ENCODE measurements at places on chromosomes 12 and 14.
A peak's percentile ranks its signal among the peaks of the same experiment; 100 is the strongest.

DNA sequence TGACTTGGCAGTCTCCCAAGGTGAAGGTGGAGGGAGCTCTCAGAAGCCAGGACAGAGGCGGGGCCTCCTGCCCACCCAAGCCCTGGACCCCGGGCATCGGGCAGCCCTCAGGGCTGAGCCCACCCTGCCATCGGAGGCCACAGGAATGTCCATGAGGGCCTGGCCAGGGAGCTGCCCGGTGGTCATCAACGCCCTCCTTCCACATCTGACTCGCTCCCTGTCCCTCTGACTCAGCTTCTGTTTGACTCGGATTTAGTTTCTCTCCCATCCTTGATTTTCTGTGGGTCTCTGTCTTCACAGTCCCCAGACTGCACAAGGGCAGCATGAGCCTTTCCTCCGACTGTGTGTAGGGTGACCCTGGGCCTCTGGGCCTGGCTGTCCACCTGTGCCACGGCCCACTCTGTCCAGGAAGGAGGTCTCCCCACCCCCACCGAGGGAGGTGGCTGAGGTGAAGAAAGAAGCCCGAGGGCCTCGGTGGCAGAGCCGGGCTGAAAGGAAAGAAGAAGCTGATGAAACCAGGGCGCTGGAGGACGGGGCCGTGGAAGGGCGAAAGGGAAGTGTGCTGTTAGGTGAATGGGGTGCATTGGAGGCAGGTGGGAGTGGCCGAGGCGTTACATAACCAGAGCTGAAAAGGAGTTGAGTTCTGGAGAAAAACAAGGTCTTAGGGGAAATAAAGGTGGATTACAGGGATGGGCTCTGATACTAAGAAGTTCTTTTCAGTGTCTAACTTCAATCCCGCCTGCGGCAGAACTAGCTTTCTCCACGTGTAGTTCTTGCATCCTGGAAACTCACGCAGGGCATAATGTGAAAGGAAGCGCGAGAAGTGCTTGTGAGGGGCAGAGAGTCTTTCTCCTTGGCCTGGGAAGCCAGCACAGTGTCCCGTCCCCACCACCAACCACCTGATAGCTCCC lies 16.7 kb upstream of the TMEM106C start:
- no peak for DNase-seq

DNA sequence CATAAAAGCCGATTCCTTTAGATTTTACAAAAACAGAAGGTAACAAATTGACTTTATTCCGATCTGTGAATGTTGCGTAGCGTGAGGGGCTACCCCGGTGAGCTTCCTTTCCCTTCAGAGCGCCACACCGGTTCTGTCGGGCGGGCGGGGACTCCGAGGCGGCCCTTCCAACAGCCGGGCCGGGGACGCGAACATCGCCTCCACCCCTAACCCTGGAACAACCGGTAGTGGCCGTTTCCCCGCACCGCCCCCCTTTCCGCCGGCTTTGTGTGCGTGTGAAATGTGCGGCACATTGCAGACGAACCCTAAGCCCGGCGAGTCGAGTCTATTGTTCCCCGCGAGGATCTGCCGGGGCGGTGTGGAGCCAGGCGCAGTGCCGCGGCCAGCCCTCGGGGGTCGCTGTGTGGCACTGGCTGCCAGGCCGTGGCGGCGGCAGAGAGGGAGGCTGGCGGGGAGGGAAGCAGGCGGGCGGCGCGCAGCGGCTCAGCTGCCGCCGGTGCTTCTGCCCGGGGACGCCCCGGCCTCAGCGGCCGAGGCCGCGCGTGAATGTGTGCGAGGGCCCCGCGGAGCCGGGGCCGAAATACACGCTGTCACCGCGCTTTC lies 775 bp upstream of the ARID2 start:
- DNase-seq, result peak; percentile 99

DNA sequence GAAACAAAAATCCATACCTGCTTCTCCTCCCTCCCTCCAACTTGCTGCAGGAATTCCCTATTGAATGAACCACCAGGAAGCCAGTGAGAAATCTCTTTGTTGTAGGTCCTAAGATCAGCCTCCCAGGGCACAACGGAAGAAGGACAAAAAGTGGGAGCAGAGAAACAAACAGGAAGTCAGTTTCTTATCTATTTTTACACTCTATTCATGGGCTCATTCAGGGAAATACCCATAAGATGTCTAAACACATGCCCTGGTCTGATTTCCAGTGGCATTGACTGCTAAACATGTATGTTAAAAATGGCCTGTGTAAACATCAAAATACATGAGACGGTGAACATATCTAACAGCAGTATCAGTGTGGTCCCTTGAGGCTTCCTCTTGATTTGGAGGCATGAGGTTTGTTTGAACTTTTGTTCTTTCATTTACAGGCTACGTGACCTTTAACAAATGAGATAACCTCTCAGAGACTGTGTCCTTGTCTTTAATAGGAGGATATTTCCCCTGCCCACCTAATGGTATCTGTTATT lies 18.8 kb downstream of the GPR65 start:
- no peak for DNase-seq

DNA sequence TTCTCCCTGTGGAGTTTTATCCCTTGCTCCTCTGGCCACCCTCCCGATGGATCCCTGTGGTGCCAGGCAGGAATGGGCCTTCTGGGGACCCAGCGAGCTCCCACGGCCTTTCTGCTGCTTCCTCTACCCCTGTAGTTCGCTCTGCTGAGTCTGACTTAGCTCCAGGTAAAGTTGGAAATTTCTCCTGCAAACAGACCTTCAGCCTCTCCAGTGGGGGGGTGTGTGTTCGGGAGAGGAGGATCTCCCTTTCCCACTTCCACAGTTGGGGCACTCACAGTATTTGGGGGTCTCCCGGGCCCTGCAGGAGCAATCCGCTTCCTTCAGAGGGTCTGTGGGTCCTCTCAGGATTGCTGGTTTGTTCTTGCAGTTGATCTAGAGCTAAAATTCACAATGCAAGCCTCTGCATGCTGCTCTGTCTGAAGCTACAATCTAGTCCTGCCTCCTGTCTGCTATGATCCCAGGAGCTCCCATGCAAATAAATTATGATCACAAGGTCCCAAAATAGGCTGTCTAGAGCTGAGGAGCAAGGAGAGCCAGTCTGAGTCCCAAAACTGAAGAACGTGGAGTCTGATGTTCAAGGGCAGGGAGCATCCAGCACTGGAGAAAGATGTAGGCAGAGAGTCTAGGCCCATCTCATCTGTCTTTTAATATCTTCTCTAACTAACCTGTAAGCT lies 18.3 kb downstream of the MTRFR start:
- no peak for DNase-seq

DNA sequence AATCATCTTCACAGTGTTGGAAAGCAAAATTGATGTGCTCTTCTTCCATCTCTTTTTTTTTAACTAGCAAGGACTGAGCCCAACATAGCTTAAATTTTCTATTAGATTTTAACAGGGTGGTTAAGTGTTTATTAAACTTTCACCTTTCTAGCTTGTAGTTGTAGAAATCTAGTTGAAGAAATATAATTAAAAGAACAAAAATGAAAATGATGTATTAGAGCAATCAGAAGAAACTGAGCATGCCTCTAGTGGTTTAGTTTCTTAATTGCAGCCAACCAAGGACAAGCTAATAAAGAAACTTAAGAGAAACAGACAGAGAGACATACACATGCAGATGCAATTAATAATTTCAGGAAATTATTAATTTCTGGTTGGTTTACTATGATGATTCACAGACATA lies 673.0 kb upstream of the LMO3 start:
- DNase-seq, result no peak

- no peak for DNase-seq
Measured at GRCh38 chr14:79576424-79576823, 634.9 kb downstream of the DIO2 start.

DNA sequence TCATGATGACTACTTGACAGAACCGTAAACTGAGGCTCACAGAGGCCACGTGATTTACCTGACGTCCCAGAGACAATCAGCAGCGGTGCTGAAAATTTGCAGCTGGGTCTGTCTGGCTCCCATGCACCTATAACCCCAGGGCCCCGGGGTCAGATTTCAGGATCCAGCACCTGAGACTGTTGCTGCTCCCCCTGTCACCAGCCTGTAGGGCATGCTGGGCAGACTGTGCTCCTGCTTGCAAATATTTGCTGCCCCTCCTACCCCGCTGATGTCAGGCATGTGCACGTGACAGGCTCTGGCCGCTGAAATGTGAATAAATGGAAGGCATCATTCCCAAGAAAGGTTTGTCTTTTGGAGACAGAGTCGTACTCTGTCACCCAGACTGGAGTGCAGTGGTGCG lies 6.0 kb downstream of the MMAB start:
- no peak for DNase-seq

DNA sequence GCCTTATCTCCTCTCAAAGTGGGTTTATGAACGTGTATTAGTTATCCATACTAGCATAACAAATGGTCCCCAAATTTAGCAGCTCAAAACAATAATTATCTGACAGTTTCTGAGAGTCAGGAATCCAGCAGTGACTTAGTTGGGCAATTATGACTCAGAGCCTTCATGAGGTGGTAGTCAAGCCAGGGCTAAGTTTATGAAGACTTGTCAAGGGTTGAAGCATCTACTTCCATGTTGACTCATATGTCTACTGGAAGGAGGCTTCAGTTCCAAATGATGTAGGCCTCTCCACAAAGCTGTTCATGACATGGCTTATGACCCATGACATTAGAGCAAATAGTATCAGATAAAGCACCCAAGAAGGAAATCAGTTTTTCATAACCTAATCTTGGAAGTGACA lies 73.2 kb downstream of the IPO8 start:
- no peak for DNase-seq

GRCh38 chr14:34018125-34018524 lies 67.3 kb upstream of the EGLN3 start:
- DNase-seq, result no peak

GRCh38 chr14:100629098-100629497 lies 41.9 kb upstream of the BEGAIN start:
- no peak for DNase-seq

- DNase-seq, result no peak
Measured at GRCh38 chr12:114477989-114478395, 72.0 kb upstream of the TBX5 start.

DNA sequence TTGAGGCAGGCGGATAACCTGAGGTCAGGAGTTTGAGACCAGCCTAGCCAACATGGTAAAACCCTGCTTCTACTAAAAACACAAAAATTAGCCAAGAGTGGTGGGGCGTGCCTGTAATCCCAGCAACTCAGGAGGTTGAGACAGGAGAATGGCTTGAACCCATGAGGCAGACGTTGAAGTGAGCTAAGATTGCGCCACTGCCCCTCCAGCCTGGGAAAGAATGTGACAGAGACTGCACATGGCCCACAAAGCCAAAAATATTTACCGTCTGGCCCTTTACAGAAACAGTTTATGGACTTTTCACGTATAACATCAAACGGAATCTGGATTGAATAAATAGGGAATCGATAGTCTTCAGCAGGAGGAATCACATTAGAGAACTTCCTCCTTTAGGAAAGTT lies 3.5 kb downstream of the RSRC2 start:
- no peak for DNase-seq

GRCh38 chr14:79629411-79630287 lies 581.7 kb downstream of the DIO2 start:
- DNase-seq, result peak; percentile 4

- no peak for DNase-seq
Measured at GRCh38 chr14:52153939-52154338, 85.1 kb upstream of the NID2 start.

- no peak for DNase-seq
Measured at GRCh38 chr12:91781114-91781513, 364.5 kb downstream of the BTG1 start.

GRCh38 chr14:24390701-24391468 lies 7.9 kb upstream of the NYNRIN start:
- DNase-seq, result no peak

DNA sequence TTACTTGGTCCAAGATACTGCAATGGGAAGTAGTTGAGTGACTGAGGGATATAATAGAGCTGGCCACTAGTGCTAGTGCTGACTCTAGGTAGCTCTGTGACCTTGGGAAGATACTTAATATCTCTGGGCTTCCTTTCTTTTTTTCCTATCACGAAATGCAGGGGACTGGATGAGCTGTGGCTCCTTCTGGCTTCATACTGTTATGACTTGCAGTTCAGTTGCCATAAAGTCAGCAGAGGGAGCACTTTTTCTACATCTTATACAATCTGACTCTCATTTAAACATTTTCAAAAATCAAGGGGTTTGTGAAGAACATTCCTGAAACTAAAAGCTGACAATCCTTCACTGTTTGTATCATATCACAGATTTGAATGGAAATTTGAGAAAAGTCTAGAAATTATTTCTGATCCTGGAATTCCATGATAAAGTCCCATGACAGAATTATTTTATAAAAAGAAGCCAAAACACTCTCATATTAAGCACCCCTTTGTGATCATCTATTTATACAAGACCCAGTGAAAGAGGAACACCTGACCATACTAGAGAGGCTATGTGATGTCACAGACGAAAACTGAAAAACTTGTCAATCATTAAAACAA lies 5.3 kb downstream of the BHLHE41 start:
- DNase-seq, result peak; percentile 51

DNA sequence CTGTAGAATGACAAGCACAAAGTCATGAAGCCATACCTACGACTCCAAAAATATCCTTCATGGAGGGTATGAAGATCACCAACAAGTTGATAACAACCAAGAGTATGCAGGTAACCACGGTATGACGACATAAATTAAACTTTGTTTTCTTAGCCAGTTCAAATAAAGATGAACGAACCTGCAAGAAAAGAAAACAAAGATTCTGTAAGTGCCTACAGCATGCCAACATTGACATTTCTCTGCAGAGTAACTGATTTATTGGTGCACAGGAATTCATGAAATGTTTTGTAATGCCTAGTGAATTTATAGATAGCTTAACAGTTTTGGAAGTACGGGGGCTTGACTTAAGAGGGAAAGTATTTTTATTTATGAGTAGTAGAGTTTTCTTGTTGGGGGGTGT lies 71.0 kb downstream of the SLC38A1 start:
- DNase-seq, result no peak

DNA sequence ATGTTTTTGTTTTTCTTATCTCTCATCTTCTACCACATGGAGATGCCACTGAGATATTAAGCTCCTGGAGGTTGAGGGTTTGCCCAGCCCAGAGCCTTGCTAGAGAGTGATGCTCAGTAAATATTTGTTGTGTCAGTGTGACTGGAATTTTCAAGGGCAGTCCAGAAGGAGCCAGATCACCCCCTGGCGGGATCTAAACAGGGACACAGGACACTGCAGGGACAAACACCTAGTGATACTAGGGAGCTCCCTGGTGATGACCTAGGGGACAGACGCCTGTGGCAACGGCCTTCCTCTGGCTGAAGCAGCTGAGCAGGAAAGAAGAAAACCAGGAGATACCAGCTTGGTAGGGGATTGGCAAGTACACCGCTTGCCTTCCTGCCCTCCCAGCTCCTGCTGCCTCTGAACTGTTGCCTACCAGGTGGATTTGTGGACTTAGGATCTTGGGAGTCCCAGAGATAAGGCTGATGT lies 714.4 kb upstream of the TBX3 start:
- no peak for DNase-seq

DNA sequence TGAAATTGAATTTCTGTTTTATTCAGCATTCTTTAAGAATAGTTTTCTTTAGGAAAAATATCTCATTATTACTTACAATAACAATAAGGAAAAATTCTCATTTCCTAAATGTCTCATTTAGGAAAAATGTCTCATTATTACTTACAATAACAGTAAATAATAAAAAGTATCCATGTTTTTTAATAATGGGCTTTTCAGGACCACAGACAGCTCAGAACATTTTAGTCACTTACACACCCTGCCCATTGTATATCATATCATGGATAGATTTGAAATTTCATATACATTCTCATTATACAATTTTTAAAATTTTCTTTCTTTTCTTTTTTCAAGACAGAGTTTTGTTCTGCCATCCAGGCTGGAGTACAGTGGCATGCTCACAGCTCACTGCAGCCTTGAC lies 58.9 kb downstream of the ASCL1 start:
- no peak for DNase-seq

Data from neural progenitor cell (in vitro differentiated cells).